Islet precursor cell (in vitro differentiated cells): ENCODE measurements at places on chromosomes 7 and 10.
A peak's percentile ranks its signal among the peaks of the same experiment; 100 is the strongest.

- DNase-seq: no peak
These were observed 275.4 kb upstream of the NEBL start for GRCh38 chr10:21172542-21172929.

DNA sequence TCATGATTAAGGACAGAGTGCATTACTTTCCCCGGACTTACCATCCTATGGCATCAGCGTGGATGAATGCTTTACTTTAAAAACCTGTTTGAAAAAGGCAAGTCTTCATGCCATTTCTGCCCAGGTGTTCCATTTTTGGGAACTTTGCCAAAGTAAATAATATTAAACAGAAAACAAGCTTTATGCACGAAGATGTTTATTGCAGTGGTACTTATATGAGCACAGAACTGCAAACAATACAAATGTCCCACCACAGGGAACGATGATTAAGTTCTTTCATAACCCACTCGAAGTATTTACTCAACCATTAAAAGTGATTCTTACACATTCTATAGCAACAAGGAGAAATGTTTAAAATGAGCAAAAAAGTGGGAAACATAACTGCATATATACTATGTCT lies 109.7 kb upstream of the GDF10 start:
- DNase-seq: no peak

DNA sequence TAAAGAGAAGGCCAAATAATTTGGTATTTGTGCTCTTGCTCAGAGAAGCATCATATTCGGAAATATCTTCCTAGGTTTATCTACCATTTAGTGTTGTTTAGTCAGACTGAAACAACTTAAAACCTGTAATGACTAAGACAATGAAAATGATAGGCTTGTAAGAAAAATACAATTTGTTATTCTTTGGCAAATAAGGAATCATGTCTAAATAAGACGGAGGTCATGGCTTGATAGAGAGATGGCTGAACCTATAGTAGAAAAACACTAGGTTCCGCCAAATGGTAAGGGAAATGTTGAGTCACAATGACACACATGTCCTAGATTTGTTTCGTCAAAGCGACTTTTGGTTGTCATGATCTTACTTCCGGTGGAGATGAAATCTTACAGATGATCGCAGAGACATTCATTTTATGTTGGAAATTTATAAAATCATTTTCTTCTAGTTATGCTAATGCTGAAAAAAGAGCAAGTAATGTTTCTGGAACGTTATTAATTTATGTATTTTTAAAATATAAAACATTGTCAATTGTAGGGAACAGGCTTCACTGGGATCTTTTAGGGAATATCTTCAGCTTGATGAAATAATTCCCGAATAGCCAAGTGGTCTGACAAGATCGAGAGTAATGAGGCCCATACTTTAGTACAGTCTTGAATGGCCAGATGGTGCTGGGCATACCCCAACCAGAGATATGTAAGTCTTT lies 1.0 kb downstream of the SRGN start:
- no peak for DNase-seq

- peak; percentile 86 for DNase-seq
These were observed 11.3 kb downstream of the C10orf105 start for GRCh38 chr10:71708301-71708703.

DNA sequence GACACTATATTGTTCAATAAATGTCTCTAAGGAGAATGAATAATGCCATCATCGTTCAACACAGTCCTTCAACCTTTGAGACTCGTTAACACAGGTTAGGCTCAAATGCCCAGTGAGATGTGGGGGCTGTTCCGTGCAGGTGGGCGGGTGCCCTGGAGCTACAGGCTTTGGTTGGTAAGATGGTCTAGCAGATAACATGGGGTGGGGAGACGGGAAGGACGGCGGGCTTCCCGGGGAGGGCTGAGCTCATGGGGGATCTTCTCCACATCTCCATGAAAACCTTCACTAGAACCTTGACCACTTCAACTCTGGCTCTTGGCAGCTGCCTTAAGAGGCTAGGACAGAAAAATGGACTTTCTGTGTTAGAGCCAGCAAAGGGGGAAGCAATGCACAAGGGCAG lies 134.1 kb upstream of the TCERG1L start:
- peak; percentile 30 for DNase-seq

DNA sequence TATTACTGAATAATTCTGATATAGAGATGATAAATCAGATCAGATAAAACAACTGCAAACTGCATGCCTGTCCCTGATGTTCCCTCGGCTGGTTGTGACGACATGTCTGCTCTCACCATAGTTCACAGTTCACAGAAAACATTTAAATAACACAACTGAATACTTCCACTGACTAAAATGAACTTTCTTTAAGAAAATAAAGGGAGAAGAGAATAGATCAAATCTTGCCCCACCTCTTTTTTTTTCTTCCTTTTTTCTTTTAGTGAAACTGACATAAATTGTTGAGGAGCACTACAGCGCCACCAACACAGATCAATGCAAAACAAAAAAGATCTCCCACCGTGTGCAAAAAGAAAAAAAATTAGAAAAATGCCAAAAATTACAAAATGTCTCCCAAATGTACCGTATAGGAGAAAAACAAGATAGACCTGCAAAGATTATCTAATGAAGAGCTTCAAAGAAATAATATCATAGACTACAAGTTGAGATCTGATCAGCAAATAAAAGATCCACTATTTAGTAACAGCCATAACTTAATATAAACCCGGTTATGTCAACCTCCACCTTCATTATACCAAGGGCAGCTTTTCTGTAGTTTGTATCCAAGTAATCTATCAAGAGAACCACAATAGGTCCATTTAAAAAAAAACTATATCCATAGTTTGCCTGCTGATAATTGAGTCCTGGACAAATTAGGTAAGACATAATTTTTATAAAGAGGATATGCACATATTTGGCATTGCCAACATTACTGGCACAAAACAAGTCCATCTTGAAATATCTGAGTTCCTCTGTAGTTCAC lies 30.7 kb upstream of the EPC1 start:
- no peak for DNase-seq

DNA sequence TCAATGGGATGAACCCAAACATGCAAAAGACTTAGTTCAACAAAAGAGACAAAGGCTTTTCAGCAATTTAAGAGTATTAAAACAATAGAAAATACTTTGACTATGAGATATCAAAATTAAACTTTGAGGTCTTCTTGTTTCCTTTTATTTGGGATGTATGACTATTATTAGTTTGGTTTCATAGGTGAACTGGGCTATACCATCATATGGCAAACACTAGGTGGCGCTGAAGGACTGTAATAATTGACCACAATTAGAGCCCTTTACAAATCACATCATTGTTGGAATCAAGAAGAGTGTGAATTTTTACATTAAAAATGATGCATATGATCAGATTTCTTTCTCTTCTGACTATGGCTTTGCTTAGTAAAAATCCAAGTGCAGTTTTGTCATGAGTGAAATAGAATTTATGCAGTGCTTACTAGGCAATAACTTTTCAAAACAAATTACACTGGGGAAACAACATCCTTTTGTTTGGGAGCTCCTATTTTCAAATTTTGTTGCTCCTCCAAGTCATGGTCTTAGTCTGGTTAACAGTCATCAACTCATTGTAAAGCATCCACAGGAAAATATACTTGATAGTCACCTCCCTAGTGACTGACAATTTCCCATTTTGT lies 14.7 kb upstream of the NXPH1 start:
- no peak for DNase-seq

DNA sequence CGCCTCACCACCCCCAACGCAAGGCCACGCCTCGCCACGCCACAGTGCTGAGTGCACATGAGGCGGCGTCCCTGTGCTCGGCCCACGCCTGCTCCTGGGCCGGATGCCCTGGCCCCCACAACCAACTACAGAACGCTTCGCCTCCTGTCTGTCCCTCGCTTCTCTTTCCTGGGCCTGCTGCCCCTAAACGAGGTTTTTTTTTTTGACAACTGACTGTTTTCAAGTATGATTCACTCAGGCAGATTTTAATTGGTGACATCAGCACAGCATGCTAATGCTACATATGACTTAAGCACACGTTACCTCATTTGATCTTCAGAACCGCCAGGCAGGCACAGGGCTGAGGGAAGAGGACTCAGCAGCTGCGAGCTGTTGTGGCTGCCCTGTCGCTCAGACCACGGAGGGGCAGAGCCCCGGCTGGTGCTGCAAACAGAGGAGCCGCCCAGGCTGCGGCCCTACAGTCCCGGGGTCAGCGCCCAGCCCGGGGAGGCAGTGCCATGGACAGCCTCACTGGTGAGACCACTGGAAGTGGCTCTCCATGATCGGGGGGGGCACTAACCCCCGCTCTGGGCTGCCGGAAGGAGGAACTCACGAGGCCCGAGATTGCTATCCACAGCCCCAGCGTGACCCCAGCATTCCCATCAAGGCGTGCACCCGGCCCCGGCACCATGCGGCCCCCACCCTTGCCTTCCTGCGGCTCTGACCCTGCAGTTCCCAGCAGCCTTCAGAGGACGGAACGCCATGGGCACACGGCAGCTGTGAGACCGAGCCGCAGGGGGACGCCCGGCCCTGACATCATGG lies 212.8 kb downstream of the MAD1L1 start:
- DNase-seq: peak; percentile 52

GRCh38 chr7:158758586-158759244 lies 54.1 kb upstream of the NCAPG2 start:
- DNase-seq: no peak

- no peak for DNase-seq
These were observed 24.1 kb upstream of the LRRC17 start for GRCh38 chr7:102888561-102889233.

DNA sequence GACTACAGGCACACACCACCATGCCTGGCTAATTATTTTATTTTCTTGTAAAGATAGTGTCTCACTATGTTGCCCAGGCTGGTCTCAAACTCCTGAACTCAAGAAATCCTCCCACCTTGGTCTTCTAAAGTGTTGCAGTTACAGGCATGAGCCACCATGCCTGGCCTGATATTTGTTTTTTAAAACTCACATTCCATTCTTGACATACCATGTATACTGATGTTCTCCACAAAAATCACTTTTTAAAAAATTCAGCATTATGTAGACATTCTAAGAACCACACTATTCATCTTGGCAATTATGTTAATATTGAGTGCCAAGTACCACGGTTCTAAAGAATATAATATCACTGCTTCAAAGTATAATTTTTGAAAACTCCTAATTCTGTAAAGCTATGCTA lies 43.5 kb downstream of the IDE start:
- DNase-seq: no peak

DNA sequence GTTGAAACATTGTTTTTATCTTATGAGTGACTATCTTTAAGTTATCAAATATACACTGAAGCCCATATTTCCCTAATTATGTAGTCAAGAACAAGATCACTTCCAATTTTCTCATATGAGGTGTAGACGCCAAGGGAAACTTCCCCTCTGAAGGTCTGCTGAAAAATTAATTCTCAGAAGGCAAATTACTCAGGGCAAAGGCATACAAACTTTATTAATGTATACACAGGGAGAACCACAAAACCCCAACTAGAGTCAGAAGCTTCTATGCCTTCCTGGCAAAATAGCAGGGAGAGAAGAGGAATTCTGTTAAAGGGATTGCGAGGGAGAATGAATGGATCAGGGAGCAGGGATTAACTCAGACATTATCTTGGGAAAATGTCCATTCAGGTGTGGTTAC lies 83.4 kb downstream of the DOCK4 start:
- no peak for DNase-seq

GRCh38 chr10:5317547-5318107 lies 47.1 kb upstream of the UCN3 start:
- DNase-seq: peak; percentile 73

- DNase-seq: no peak
These were observed 29.4 kb downstream of the PRKG1 start for GRCh38 chr10:51103554-51104217.

DNA sequence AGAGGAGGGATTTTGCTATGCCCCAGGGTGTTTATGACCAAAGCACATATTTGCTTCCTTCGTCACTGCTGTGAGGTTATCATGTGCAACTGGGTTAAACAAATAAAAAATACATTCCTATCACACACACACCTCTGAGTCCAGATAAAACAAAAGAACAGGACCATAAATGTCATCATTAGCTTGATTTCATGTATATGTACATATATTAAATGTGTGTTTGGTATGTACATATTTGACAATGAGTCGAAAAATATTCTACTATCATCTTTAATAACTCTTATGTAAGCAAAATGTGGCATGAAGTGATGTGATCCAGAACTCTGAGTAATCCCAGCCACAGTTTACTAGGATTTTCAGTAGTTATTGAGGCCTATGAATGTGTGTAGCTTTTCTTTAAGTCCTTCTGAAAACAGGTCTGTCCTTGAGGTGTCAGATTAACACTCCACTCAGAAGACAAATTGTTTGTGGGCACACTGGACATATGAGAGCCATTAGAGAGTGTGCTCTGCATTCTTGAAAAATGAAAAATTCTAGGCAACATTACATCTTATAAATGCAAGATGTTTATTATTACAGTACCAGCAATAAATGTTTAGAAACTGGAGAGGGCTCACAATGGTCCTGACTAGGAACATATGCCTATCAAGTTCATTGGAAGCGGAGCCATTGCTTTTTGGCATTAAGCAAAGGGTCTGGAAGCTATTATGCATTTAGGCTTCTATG lies 335.1 kb upstream of the SEMA3A start:
- DNase-seq: peak; percentile 59

DNA sequence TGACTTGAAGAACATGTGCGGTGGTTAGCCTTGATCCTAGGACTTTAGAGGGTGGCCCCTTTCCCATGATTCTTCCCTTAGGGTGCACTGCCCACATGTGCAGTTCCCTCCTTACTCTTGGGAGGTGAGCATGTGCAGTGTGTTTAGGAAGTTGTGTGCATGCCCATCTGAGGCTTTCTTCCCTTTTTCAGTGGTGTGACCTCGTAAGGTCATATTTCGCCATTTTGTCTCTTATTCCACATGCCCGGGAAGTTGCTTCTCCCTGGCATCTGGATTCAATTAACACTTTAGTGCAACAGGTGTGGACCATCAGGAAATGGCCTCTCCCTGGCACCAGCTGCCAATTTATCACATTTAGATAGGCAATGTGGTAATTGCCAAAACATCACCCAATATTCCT lies 380.6 kb upstream of the VSTM2A start:
- no peak for DNase-seq

DNA sequence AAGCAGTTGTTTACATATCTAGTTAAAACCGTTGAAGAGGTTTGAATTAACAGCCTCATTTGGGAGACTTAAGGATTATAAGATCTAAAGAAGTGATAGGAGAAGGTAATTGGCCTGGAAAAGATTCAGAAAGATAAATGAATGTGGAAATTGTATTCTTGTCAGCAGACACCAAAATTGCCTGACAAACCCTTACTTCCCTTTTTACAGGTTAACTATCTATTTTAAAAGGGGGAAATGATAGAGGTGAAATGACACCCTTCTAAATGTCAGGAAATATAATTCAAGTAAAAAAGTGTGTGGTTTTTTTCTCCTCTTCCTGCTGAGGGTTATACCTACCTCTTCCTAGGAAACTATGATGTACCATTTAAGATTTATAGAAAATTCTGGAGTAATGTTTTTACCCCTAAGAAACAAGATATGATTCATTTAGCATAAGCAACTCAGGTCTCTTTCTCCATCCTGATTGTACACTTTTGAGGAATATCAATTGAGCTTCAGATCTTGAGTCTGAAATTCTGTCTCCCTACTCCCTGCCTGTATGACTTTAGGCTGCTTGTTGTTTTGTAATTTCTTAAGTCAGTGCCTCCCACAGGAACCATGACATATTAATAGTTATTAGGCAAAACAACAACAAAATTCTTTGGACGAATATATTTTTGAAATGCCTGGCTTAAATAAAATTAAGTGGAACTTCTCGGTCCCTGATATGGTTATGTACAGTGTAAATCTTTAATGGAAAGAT lies 250.4 kb downstream of the RNLS start:
- no peak for DNase-seq
